ENCODE measurements at places on chromosomes 4 and X.

DNA sequence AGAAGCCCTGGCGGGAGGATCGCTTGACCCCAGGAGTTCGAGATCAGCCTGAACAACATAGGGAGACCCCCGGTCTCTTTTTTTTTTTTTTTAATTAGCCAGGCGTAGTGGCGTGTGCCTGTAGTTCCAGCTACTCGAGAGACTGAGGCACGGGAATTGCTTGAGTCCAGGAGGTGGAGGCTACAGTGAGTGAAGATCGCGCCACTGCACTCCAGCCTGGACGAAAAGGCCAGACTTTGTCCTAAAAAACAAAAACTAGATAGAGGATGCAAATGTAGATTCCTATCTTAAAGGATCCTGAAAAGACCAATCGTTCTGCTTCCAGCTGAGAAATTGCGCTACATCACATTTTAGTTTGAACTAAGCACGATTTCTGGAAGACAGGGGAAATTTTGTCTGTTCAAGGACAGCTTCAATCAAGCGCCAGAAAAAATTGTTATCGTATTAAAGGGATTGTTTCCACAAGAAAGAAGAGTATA is 627 bp upstream of the HSD17B11 start:
- no peak for DNase-seq

- DNase-seq = no peak
These were observed 25.8 kb upstream of the SOD3 start for GRCh38 chr4:24769571-24769970.

GRCh38 chrX:28180096-28180495 is 198.8 kb upstream of the DCAF8L1 start:
- DNase-seq = no peak

GRCh38 chrX:1537031-1537715 is at the start of gene P2RY8:
Gene P2RY8, minus strand, starts transcription at chrX:1537185. Its CDS starts 70,627 bp downstream, at chrX:1466558.
- peak; percentile 64 for DNase-seq

- DNase-seq = no peak
These were observed 36.2 kb downstream of the EGFL6 start for GRCh38 chrX:13605611-13606010.

DNA sequence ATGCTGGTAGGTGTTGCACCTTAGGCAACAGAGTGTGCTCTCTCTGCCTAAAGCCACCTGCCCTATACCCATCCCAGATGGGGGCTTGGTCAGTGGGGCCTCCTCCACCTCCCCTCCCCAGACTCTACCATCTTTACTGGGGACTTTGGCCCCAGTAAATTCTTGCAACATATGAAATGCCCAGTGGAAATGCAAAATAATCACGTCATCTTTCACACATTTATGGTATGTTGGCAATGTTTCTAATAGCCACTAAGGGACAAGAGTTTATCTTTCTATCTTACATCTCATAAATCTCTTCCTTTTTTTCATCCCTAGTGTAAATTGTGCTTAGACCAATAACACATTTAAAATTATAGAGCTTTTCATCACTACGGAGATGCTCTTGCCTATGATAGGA is 103.0 kb upstream of the MAML3 start:
- DNase-seq = no peak

- no peak for DNase-seq
These were observed 30.2 kb downstream of the ASB5 start for GRCh38 chr4:176238826-176239225.

DNA sequence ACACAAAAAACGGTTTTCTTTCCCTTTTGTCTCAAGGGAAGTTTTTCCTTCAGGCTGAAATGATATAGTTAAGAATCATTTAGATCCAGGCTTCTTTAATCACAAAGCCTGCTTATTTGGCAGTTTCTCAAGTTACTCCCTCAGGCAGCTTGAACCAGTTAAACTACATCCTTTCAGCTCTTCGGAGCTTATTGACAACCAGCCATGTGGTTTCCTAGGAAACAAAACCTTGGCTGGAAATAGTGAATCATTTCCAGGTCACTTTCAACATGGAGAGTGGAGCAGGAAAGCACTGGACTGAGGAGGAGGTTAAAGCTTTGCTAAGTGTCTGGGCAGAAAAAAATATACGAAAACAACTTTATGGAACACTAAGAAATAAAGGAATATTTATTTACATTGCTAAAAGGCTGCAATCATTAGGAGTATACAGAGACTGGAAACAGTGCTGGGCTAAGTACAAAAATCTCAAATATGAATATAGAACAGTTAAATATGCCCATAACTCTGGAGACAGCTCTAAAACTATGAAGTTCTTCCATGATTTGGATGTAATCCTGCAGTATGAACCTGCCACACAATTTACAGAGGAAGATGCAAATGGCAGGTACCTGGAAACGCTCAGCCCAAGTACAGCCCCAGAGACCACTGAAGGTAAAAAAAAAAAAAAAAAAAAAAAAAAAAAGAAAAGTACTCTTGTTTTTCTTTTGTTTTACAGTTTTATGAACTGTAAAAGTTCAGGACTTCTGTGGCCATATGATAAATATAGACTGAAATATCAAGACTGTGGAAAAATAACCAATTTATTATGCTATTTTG is 23.2 kb upstream of the AASDH start:
- DNase-seq = no peak

GRCh38 chr4:148514581-148514980 is 72.4 kb upstream of the NR3C2 start:
- DNase-seq = no peak

DNA sequence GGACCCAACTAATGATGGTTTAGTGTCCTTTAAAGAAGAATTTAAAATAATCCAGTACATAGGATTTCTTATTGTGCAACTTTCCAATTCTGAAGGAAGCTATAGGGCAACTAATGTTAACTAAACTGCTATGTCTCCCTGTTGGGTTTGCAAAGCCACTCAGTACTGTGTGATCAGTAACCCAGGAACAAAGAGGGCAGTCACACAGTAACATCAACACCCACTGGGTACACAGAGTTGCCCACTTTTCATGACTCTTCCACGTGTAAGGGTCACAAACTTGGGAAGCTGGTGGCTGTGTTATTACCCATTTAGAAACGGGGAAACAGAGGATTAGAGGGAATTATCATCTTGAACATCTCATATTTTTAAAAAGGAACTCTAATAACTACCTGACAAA is 555.0 kb upstream of the DIPK2B start:
- no peak for DNase-seq

DNA sequence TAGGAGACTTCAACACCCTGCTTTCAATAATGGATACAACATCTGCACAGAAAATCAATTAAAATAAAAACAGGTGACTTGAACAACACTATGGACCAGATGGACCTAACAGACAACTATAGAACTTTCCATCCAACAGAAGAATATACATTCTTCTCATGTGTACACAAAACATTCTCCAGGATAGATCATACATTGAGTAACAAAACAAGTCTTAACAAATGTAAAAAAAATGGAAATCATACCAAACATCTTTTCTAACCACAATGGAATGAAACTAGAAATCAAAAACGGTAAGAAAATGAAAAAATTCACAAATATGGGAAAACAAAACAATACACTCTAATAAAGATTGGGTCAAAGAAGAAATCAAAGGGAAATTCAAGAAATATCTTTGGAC is 24.7 kb downstream of the CYP2U1 start:
- DNase-seq = no peak

GRCh38 chr4:53365121-53365485 is 758 bp downstream of the SCFD2 start:
- DNase-seq = no peak

GRCh38 chr4:138639018-138639741 is 376.4 kb upstream of the NOCT start:
- DNase-seq = no peak

GRCh38 chrX:46920235-46920634 is 8.0 kb downstream of the JADE3 start:
- DNase-seq = no peak

DNA sequence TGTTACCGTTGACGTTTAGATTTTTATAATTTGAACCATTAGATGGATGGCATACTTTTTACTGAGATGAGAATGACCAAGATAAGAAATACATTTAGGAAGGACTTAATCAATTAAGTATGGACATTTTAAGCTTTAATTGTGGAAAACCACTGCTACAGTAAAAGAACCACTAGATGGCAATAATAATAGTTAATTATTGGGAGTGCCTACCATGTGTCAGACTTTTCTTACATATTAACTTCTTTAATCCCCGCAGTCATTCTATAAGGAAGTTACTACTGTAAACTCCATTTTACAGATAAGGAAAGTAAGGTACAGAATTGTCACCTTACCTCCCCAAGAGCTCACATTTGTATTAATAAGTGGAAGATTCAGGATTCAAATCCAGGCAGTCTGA is 48.5 kb upstream of the MYOZ2 start:
- no peak for DNase-seq
